Cortex of kidney (tissue), 1 donor: ENCODE measurements at places on chromosomes 6 and 20.

- no peak for DNase-seq
Measured at GRCh38 chr20:19786311-19786710, 28.3 kb downstream of the RIN2 start.

DNA sequence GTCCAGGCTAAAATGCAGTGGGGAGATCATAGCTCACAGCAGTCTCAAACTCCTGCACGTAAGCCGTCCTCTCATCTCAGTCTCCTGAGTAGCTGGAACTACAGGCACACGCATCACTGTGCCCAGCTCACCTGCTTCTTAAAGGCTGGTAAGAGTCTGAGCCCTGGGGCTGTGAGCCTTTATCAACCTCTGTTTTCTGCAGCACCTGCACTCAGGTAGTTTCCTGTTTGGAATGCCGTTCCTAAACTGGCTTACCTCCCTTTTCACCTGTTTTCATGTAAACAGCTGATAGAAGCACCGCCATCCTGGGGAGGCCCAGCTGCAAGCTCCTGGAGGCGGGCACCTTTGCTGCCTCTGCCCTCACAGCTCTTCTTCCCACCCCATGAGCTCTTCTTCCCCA, 45.4 kb downstream of the SLC24A3 start:
- no peak for DNase-seq

DNA sequence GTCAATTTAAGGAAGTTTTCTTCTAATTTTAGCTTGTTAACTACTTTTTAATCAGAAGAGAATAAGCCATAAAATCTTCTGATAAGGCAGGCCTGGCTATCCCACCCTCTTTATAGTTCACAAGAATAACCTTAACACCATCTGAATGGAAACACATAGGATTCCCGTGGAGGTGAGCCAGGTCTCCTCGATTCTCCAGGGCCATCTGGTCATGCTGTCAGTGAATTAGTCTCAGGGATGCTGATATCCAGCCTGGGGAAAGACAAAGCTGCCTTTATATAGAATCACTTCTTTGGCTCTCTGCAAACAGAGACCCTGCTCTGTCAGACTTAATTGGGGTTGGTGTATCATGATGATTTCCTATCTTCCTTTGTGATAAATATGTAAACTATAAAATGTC, 30.1 kb upstream of the TAGAP start:
- DNase-seq: no peak

- no peak for DNase-seq
Measured at GRCh38 chr20:47118641-47119040, 224.0 kb downstream of the EYA2 start.

DNA sequence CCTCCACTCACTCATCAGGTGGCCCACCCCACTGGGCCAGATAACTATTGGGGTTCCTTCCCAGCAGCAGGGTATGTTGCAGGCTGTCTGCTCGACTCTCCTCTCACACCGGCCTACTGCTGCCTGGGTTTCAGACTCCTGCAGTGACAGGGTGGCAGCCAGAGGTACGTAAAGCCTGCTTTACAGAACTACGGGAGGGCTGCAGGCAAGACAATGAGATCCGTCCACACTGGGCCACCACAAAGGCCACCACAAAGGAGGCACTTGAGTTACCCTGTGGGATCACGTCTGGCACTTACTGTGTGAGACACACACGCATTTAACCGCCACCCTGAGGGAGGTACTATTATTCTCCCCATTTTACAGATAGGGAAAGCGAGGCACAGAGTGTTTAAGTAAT, 78.5 kb downstream of the NFATC2 start:
- no peak for DNase-seq

- no peak for DNase-seq
Measured at GRCh38 chr6:72813807-72814596, 192.1 kb downstream of the KCNQ5 start.

- DNase-seq: no peak
Measured at GRCh38 chr6:143967706-143968376, 40.2 kb downstream of the PLAGL1 start.

DNA sequence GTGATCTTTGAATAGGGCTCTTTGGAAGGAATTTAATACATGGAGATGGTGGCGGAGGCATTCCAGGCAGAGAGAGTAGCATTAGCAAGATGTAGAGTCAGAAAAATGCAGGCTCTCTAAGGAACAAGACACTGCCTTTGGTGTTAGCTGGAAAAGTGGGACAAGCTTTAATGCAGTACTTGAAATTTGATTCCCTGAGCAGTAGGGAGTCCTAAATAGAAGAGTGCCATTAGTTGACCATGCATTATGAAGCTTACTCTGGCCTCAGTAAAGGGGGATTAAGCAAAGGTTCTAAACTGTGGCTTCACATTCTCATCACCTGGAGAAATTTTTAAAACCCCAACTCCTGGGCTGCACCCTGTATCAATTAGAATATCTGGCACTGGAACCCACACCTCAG, 494.8 kb upstream of the SOX4 start:
- no peak for DNase-seq

DNA sequence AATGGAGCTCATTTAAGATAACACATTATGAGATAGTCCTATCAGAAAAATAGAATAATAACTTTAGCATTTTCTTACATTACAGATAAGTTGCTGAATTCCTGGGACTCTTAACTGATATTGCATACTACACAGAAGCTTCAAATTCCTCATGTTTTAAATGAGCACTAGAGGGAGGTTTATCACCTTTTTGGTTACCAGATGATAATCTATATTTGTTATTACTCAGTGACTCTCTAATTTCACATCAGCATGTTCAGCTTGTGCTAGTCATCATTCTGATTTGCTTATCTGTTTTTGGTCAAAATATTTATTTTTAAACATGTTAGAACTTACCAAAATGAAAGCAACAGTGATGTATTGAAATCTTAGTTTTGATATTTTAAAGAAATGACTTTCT, 20.5 kb upstream of the GJA10 start:
- no peak for DNase-seq

DNA sequence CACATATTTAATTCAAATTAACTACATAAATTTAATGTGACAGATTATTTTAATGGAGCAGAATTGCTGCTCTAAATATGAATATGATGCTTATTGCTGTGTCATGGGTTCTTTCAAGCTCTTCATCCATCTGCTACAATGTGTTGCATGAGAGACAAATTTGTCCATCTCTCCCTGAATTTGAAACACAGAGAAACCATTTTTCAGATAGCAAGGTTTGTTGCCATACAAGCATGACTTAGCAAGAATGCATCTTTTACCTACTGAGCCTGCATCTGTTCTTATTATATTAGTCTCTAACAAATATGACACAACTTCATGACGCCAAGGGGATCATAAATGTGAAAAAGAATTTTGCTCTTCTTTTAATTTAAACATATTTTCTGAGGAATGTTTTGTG, 8.0 kb upstream of the UTRN start:
- no peak for DNase-seq

DNA sequence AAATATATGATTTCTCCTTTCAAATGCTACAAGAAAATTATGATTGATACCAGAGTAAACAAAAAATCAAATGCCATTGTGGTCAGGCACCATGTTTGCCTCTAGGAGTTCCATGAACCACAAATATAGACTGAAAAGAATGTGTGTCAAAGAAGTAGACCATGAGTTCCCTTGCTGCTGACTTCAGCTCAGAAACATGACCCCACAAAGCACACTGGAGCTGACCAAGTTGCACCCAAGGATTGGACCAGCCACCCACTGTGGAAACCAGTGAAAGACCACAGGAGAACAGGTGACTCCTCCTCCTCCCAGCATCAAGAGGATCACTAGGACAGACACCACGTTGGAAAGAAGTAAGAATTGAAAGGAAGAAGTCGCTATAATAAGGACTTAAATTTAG, 90.8 kb upstream of the TENT5A start:
- no peak for DNase-seq

GRCh38 chr6:150967910-150968309, 102.4 kb downstream of the MTHFD1L start:
- DNase-seq: no peak

- DNase-seq: no peak
Measured at GRCh38 chr20:53712212-53712977, 118.8 kb upstream of the ZNF217 start.

DNA sequence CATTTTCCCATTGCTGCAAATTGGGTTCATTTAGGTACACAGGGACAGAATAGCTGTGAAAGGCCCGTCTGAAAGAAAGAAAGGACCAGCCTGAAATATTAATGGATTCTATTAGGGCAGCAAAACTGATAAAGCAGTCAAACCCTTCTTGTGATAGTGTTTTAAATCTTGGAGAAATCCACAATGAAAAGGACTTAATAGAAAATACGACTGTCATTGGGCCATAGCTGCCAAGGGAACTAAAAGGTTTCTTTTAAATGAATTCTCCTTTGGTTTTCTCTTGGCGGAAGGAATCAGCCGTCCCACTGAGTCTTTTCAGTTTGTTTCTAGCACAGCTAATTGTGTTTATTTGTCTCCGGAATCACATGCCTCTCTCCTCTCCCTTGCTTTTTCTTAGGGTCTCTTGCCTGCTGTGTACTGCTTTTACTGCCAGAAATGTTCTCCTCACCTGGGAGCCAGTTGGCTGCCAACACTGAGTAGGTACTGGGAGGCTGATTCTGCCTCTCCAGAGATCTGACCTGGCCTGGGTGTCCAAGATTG, 11.3 kb downstream of the PAQR8 start:
- DNase-seq: no peak

DNA sequence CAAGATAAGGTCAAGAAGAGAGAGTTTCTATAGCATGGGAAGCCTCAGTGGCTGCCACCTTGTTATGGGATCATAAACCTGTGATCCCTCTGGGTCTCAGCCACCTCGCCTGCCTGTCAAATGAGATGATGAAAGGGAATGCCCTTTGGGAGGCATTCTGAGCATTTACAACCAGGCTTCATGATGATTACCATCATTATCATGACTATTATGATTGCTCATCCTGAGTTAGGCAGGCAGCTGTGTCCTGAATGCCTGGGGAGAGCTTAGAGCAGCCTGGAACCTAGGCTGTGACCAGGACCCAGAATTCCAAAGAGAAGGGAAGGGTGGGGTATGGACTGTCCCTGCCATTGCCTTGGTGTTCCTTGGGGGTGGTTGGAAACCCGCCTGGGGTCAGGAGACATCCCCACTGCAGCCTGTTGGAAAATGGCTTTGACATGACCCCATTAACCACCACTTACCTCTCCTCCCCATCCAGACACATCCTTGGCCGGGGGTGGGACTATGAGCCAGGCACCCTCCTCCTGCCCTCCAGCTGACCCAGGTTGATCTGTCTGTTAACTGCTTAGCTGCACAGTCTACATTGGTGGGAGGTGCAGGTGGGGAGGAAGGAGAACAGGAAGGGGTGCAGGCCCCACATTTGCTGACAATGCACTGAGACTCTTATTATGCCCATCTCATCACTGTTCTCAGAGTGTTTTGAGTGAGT, 51.9 kb downstream of the LRFN2 start:
- no peak for DNase-seq

GRCh38 chr6:107585815-107586435, 96.0 kb downstream of the SOBP start:
- DNase-seq: no peak

- DNase-seq: no peak
Measured at GRCh38 chr6:71011871-71012371, 55.1 kb upstream of the B3GAT2 start.

GRCh38 chr6:151905072-151905471, 97.6 kb downstream of the ESR1 start:
- no peak for DNase-seq

GRCh38 chr20:16069389-16070010, 503.7 kb downstream of the KIF16B start:
- no peak for DNase-seq

- no peak for DNase-seq
Measured at GRCh38 chr6:87504441-87504840, 31.7 kb downstream of the SLC35A1 start.

DNA sequence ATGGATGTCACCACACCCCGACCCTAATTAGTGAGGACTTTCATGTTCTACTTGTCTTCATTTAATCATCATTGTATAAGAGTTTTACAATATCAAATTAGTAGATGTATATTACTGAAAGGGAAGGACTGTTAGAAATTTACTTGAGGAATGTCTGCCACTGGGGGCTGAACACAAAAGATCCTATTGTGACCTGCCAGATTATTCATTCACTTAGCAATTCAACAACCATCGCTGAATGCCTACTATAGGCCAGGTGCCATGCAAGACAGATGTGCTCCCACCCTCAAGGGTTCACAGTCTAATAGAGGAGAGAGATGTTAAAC, 8.0 kb upstream of the RBCK1 start:
- DNase-seq: no peak

DNA sequence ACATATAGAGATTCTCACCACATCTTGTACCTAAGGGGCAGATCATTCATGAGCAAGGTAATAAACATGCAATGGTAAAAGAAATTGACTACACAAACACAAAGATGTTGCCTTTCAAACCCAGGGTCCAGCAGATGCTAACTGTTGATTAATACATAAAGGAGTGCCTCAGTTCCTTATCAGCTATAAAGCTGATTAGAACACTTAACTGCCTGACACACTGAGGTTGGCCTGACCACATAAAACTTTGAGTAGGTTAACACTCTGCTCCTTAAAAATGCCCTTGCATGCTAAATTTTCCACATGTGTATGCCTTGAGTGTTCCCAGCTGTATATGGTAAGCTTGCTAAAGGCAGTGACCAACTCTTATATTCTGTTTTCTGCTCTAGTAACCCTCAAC, 14.9 kb downstream of the CRISP2 start:
- no peak for DNase-seq

DNA sequence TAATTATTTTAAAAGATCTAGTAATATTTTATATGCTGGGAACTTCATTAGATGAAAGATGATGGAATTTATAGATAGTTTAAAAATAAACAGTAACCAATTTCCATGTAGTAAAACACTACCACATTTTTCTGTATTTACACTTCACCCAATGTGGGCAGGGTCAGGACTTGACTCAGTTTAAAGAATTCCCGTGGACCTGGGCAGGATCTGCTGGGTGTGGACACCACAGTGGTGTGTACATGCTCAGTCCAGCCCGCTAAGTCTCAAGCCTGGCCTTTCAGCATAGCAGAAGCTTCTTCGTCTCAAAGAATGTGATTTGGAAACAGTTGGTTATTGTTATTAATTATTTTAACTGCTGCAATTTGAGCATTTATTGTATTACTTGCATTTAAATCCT, 364.2 kb downstream of the SYNE1 start:
- DNase-seq: no peak

DNA sequence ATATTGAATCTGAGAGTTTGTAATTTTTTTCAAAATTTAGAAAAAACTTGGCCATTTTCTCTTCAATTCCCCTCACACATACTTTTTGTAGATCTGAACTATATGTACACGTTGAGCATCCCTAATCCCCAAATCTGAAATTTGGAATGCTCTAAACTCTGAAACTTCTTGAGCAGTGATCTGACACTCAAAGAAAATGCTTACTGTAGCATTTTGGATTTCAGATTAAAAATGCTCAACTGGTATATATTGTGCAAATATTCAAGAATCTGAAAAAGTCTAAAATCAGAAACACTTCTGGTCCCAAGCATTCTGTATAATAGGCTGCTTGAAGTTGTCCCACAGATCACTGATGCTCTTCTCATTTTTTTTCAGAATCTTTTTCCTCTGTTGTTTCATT, 78.8 kb upstream of the ZBTB24 start:
- no peak for DNase-seq
